ENCODE measurements at places on chromosomes 6 and 20.
A peak's percentile ranks its signal among the peaks of the same experiment; 100 is the strongest.

DNA sequence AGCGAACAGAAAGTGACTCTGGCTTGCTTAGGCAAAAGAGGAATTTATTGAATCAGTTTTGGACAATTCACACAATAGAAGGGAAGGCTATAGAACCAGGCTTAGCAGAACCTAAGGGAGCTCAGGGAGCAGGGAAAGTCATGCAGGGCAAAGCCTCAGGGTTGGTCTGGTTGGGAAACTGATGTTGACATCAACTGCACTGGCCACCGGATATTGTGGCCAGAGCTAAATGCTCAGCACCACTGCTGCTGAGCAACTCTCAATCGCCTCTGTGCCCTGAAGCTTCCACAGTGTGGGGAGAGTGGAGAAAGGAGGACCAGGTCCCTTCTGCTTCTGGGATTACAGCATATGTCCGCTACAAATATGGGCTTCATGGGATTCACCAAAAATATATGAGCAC lies 93.3 kb upstream of the GCM1 start:
- DNase-seq = no peak

GRCh38 chr20:44024820-44025580 lies 110.3 kb downstream of the TOX2 start:
- DNase-seq = no peak

GRCh38 chr20:23340524-23340923 lies 10.1 kb upstream of the NXT1 start:
- DNase-seq = peak; percentile 35

GRCh38 chr20:24577271-24577909 lies 108.0 kb downstream of the SYNDIG1 start:
- no peak for DNase-seq

DNA sequence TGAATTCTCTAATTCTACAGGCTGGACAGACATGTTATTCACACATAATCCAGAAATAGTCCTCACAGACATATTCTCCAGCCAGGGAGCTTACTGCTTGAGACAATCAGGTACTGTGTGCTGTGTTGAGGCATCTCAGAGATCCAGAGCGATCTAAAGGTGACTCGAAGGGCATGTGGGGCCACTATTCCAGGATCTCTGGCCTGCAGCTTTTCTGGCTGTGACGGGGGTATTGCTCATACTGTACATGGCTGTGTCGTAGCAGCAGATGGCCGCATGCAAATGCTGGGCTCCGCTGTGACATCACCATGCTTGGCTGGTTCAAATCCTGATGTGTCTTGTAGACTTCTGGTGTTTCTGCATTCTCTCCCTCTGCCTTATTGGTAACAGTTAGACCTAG lies 37.8 kb downstream of the CD109 start:
- DNase-seq = no peak

DNA sequence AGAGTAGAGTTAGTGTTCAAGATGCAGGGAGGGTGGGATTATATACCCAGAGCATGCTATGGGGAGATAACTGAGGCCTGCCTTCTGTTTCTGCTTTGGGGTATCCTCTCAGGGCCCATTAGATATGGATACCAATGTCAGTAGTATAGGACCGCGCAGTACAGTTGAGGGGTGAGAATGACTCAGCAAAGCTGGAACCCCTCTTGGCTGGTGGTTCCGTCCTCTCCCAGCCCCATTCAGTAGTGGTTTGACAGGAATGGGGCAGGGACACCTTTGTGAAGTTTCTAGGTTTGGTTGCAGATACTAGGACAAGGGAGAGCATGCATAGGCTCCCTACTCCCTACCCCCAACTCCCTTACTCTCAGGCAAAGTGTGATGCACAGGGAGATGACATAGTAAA lies 47.8 kb downstream of the EIF2S2 start:
- no peak for DNase-seq

DNA sequence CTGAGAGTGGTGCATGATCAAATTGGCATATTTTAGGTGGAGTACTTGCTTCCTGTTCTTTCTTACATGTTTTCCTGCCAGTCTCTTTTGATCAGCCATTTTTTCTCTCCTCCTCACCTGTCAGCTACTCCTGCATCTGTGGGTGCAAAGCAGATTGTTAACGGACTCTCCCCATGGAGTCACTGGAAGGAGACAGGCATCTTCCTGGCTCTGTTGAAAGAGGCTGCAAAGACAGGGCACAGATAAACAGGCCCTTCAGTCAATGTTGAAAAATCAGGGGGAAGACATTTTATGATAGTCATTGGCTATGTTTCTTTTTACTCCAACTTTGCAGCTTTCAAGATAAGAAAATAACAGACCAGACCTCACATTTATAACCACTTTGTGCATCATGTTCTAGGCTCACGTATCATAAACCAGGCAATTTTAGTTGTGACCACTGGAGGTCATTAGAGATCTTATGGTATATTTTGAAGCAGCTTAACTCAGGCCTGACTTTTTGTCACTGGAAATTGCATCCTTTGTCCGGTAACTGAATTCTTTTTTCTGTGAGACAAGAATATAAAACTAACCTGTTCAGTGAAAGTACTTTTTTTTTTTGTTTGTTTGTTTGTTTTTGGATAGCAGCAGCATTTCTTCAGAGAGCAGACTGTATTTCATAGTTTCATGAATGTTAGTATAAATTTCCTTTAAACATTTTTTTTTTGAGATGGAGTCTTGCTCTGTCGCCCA lies 20.1 kb downstream of the ECT2L start:
- DNase-seq = peak; percentile 59

DNA sequence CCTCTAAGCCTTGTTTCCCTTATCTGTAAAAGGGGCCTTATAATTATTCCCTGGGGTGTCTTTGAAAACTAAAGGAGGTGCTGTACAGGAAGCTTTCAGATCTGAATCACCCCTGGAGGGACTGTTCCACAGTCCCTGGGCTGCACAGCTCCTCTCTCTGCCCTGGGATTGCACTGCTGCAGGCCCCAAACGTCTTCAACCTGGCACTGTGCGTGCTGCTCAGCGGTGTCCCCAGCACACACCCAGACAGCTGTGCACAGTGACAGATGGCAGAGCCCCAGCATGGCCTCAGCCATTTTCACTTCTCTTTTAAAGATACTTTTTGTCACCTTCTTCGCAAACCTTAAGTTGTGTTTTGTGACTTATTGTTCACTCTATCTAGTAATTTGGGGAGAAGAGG lies 50.7 kb upstream of the INSM1 start:
- no peak for DNase-seq

- no peak for DNase-seq
Measured at GRCh38 chr20:31604567-31605030, 490 bp upstream of the ID1 start.

GRCh38 chr6:64415926-64416325 lies 780.3 kb downstream of the PHF3 start:
- no peak for DNase-seq

GRCh38 chr6:126696921-126697693 lies 357.2 kb downstream of the CENPW start:
- DNase-seq = no peak

DNA sequence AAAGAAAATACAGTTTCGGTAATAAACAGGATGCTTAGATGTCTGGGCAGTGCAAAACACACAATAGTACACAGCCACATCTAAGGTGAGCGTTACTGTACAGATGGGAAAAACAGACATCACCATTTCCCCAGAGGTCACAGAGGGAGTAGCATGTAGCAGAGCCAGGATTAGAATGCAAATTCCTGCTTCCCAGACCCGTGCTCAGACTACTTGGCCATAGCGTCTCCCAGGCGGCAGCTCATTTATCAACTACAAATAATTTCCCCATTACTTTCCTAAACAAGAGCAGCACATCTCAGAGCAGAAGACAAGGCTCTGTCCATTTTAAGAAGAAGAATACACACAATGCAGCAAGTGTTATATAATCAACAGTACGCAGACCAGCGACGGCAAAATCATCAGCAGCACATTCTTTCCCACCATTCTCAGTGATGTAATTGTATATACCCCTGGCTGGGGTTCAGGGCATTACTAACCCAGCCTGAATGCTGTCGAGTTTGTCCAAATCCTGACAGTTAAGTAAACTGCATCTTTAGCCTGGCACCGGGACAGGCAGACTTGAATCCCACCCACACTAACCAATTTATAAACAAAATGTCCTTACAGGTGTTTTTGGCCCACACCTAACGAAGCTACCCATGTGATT lies 61.9 kb downstream of the CNKSR3 start:
- no peak for DNase-seq

GRCh38 chr20:63273635-63274380 lies 1.2 kb downstream of the ARFGAP1 start:
- no peak for DNase-seq

- DNase-seq = no peak
Measured at GRCh38 chr20:56760610-56761009, 131.5 kb downstream of the TFAP2C start.

GRCh38 chr6:71642120-71642519 lies 244.2 kb upstream of the RIMS1 start:
- no peak for DNase-seq

GRCh38 chr20:63577317-63577894 lies 3.4 kb upstream of the HELZ2 start:
- DNase-seq = no peak

- no peak for DNase-seq
Measured at GRCh38 chr20:17436664-17437063, 94.5 kb downstream of the BFSP1 start.

- no peak for DNase-seq
Measured at GRCh38 chr20:57384486-57384885, 6.7 kb upstream of the RBM38 start.

GRCh38 chr6:128394167-128394566 lies 126.2 kb downstream of the PTPRK start:
- no peak for DNase-seq

- no peak for DNase-seq
Measured at GRCh38 chr6:80276861-80277260, 170.4 kb downstream of the BCKDHB start.

DNA sequence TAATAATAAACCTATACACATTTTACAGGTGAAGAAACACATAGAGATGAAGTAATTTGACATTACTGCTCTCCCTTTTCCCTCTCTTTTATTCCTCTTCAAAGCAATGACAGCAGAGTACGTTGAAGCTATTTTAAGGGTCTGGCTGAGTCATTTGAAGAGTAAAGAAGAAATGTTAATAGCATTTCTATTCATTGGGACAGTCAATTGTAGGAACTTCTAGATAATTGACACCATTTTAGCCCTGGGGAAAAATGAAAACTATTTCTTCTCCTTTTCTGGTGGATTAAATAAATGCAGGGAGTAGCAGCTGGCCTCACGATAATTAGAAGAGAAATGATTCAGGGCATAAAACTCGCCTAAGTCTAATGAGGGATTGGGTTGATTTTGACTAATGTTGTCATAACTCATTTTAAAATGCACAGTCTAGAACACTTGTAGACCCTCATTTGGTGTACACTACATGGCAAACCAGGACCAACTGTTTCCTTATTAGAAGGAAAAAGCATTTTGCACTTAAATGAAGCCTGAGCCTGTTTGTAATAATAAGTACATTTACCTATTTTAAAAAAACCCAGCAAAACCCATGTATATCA lies 48.1 kb downstream of the RIPOR2 start:
- DNase-seq = no peak

- no peak for DNase-seq
Measured at GRCh38 chr6:90397047-90397446, 100.4 kb upstream of the BACH2 start.

GRCh38 chr6:162666246-162666645 lies 61.3 kb downstream of the PRKN start:
- DNase-seq = no peak

- DNase-seq = no peak
Measured at GRCh38 chr6:161327360-161327953, 53.6 kb upstream of the AGPAT4 start.

DNA sequence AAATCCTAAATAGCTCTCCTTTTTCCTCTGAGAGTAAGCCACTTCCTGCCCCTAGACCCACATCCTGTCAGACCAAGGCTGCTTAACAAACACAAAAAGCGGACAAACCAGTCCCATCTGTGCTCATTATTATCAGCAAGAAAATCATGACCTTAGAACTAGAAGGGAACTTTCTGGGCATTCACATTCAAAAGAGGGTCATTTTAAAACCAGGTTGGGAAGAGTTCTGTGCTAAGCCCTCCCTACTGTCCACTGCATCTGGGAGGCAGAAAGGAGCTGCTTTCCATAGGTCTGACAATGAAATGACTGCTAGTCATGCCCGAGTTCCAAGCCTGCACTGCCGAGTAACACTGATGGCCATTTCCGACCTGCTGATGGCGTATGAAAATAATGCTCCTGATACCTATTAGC lies 15.4 kb downstream of the EZR start:
- DNase-seq = peak; percentile 79

GRCh38 chr6:38262026-38262425 lies 377.7 kb downstream of the BTBD9 start:
- no peak for DNase-seq

- DNase-seq = no peak
Measured at GRCh38 chr20:50115041-50115512, 2.1 kb upstream of the UBE2V1 start.

GRCh38 chr6:75374961-75375400 lies 90.4 kb upstream of the TMEM30A start:
- DNase-seq = no peak

GRCh38 chr20:52060794-52061714 lies 130.5 kb downstream of the ZFP64 start:
- no peak for DNase-seq

- no peak for DNase-seq
Measured at GRCh38 chr20:33477386-33478234, 12.3 kb upstream of the CBFA2T2 start.
